Hypothalamus (tissue), 51 donors: ENCODE measurements at places on chromosomes 12 and 14.

- peak; percentile 40 for DNase-seq
Measured at GRCh38 chr12:47778881-47779280, 5.8 kb downstream of the SLC48A1 start.

- no peak for DNase-seq
Measured at GRCh38 chr14:95774265-95775160, 60.6 kb upstream of the TCL1A start.

DNA sequence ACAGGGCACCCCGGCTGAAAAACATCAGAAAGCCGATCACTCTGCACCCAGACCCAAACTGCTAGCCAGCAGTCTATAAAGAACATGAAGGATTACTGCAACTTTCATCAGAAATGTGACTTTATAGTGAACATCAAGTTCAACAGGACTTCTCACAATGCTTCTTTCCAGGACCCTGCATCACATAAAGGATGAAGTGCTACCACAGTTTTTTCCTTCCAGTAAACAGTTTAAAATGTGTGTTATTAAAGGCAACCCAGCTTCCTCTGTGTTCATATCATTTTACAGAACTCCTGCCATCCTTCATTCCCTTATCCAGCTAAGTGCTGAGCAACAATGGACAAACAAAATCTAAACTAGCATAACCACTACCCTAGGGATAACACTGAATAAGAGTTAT is 280.3 kb upstream of the DIO2 start:
- no peak for DNase-seq

GRCh38 chr14:74505831-74506230 is 12.3 kb downstream of the ISCA2 start:
- DNase-seq: no peak

GRCh38 chr12:54395545-54395944 is 11.0 kb upstream of the ZNF385A start:
- no peak for DNase-seq

GRCh38 chr14:52026017-52026660 is 36.8 kb downstream of the RTRAF start:
- DNase-seq: peak; percentile 17

DNA sequence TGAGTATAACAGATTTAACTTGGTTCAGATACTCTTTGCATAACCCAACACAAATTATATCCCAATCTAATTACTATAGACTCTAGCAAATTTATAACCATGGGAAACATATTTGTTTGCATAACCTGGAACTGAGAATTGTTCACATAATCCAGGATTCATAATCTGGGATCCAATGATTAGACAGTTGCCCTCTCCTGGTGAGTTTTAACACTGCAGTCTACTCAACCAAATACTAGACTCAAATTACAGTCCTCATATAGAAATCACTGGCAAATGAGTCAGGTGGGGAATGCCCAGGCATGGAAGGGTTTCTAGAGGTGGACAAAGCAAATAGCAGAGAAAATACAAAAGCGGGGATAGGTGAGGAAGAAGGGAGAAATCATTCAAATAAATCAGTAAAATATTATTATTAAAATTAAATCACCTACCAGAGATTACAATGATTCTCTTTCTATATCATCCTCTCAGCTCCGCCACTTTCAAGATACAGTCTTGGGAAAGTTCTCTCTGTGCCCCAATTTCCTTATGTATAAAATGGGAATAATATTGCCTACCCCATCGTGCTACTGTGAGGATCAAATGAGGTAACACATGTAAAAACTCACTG is 9.4 kb downstream of the GCH1 start:
- no peak for DNase-seq

DNA sequence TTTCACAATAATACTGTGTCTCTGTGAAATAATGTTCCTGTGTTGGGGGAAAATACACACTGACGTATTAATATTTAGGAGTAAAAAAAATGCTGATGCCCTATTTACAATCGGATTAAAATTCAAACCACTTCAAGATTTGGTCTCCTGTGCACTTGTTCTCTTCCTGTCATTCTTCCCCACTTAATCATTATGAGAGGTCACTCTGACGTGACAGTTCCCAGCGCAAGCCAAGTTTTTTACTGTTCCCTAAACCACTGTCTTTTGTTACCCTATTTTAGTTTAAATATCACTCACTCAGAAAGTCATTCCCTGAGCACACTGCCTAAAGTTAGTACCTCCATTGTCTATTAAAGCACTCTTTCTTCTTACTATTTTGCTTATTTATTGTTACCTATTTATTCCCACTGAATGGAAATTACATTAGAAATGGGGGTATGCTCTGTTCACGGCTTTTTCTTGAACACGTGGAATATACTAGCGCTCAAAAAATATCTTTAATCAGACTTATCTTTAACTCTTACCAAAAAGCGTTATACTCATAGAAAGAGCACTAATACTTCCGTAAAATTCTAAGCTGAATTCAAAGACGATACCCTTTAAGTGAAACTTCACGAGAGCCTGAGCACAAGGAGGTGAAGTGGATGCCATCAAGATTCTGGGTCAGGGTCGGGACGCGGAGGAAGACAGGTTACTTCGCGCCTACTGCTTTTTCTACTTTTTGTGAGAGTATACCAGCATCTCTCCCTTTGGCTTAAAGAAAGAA is 670 bp upstream of the PSMA3 start:
- DNase-seq: no peak

- no peak for DNase-seq
Measured at GRCh38 chr14:86935241-86935885, 1057.6 kb downstream of the GALC start.

GRCh38 chr14:49578141-49578540 is 8.0 kb downstream of the RPS29 start:
- DNase-seq: no peak

DNA sequence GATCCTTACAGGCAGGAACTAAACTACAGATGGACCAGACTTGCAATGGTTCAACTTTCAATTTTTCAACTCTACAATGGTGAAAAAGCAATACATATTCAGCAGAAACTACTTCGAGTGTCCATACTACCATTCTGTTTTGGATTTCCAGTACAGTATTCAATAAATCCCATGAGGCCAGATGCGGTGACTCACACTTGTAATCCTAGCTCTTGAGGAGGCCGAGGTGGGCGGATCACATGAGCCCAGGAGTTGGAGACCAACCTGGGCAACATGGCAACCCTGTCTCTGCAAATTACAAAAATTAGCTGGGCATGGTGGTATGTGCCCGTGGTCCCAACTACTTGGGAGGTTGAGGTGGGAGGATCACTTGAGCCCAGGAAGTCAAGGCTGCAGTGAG is 336.1 kb downstream of the MED13L start:
- DNase-seq: no peak

DNA sequence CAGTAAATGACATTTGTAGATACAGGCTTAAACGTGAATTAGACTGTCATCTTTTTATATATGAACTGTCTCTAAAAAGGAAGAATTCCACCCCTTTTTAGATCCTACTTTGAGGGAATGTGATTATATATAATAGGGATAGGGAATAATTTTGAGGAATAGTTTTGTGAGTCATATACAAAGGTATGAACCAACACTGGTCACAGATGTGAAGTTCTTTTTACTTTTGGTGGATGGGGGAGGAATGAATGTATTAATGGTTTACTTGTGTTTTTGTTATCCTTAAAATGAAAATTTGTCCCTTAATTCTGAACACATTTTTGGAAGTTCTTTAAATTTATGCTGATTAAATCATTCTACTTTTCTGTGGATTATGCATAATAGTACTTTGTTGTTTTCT is 30.4 kb downstream of the FRS2 start:
- DNase-seq: no peak
